Activated gamma-delta T cell (primary cell): ENCODE measurements at places on chromosomes 4 and X.

DNA sequence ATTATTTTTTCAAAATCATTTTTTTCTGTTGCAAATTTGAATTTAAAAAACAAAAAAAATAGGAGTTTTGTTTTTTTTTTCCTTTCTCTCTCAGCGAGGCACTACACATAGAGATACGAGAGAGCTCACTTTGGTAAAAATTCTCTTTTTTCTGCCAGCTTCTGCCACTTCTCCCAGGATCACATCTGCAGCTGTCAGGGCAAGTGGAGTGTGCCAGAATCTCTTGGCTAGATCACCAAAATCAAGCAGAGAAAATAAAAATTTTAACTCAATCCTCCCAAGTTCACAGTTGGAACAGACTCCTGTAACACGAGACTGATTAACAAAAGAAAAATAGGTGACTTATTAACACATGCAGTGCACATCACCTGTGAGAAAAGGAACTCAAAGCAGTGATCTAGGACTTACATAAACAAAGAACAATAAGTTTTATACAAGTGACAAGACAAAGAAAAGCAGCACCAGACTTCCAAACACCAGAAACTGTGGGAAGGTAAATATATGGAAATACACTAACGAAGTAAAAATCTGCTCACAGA is 213.2 kb upstream of the ZFP42 start:
- DNase-seq, result no peak

- no peak for DNase-seq
Observed at GRCh38 chrX:149571770-149572169, 15.5 kb downstream of the MAGEA9B start.

GRCh38 chr4:67250131-67250896 is 295.0 kb downstream of the CENPC start:
- DNase-seq, result no peak

DNA sequence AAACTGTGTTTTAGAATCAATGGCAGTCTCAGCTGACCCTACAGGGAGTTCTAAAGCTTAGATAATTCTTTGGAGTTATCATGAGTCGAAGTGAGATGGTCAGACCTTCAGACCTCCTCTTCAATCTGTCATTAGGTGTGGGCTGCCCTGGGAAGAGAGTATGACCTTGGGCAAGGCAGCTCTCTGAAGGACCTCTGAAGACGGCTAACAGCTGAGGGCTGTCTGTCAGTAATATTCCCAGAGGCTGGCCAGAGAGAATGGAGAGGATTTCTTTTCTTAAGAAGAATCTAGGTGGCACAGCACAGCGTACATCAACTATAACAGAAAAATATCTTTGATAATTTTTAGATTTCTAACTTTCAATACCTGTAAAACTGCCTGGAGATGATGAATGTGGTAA is 379.4 kb downstream of the ZNF674 start:
- no peak for DNase-seq

- no peak for DNase-seq
Observed at GRCh38 chr4:56026596-56026995, 77.9 kb downstream of the CEP135 start.

DNA sequence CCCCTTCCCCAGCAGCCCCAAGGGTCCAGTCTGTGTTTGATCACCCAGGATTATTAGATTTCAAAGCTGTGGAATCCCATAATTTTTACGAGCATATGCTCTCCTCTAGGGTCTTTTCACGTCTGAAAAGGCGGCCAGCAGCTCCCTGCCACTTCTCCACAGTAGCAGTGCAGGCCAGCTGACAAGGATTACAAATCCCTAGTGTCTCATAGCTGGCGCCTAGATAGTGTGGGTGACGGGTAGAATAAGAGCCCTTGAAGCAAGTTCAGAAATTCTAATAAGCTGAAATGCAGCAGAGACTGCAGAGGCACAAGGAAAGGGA is 79.4 kb downstream of the RLIM start:
- no peak for DNase-seq

DNA sequence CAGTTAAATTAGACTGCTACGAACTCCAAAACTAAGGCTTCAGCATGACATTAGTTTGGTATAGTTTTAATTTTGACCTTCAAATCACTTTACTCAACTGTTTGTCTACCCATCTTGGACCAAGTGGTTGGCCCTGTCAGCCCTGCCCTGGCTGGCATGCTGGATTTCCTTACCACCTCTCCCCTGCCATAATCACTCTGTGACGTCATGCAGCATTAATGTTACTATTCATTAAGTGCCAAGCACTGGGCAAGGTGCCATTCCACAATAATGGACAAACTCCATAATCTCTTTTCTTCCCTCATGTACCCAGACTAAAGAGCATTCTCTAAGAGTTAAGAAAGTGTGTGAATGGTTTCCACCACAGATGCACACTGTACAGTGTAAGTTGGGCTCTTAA is 277.0 kb upstream of the INTU start:
- DNase-seq, result no peak

DNA sequence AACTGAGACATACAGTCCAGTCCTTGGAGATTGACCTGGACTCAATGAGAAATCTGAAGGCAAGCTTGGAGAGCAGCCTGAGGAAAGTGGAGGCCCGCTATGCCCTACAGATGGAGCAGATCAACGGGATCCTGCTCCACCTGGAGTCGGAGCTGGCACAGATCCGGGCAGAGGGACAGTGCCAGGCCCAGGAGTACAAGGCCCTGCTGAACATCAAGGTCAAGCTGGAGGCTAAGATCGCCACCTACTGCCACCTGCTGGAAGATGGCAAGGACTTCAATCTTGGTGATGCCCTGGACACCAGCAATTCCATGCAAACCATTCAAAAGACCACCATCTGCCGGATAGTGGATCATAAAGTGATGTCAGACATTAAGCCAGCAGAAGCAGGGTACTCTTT is 20.4 kb upstream of the FRMPD3 start:
- no peak for DNase-seq

DNA sequence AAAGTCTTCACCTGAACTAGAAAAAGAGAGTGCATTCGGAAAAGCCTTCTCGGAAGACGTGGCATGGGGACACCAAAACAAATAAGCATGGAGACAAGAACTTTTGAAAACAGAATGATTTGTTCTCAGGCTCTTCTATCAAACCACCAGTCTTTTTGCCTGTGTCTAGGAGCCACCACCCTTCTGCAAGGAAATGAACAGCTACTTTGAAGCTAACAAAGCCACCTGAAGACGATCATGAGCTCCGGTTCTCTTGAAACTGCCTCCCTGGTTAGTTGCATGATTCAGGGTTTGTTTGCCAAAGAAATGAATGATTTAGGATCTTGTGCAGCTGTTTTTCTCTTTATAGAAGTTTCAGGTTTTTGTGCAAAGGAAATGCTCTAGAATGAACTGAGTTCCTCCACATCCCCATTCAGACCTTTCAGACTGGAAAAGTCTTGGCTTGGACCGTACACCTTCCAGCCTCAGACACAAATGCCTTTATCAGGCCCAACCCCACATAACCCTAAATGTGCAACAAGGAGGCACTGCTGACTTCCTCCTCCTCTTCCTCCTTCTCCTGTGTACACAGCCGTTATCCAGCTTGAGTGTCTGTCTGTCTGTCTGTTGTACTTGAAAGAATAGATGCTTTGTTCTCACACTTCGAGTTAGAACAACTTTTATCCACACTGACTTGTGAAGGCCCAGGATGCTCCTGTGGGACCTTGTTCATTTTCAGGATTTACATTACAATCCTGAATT is 334.8 kb upstream of the KLF3 start:
- no peak for DNase-seq

DNA sequence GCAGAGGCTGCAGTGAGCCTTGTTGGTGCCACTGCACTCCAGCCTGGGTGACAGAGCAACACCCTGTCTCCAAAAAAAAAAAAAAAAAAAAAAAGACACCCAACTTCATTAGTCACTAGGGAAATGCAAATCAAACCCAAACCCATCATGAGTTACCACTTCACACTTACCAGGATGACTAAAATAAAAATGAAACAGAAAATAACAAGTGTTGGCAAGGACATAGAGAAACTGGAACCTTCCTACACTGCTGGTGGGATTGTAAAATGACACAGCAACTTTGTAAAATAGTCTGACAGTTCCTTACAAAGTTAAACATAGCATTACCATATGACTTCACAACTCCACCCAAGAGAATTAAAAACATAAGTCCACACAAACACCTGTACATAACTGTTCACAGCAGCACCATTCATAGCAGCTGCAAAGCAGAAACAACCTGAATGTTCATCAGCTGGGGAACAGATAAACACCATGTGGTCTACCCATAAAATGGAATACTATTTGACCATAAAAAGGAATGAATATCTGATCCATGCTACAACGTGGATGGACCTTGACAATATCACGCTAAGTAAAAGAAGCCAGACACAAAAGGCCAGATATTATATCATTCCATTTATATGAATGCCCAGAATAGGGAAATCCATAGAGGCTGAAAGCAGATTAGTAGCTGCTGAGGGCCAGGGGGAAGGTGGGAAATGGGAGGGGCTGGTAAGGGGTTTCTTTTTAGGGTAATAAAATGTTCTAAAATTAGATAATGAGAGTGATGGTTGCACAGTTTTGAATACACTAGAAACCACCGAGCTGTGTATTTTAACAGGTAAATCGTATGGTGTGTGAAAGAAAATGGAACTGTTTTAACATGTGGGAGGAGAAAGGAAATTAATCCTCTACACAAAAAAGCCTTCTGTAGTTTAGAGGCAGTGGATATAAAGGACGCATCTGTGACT is 18.3 kb downstream of the CD99L2 start:
- DNase-seq, result no peak

DNA sequence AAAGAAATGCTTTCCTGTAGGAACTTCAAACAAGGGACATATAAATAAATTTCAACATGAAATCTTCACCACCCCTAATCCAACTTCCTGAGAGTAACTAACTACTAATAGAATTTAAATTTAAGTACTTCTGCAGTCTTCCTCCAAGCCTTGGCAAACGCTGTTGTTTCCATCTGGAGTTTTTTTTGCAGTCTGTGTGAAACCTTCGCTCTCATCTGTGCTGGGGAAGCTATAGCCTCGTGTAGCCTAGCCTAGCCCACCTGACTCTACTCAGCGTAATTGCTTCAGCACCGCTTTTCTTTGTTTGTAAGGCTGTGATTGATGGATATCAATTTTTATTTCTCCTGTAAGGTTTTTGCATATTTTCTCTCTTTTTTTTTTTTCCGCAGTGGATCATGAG is 30.9 kb downstream of the STOX2 start:
- DNase-seq, result no peak

DNA sequence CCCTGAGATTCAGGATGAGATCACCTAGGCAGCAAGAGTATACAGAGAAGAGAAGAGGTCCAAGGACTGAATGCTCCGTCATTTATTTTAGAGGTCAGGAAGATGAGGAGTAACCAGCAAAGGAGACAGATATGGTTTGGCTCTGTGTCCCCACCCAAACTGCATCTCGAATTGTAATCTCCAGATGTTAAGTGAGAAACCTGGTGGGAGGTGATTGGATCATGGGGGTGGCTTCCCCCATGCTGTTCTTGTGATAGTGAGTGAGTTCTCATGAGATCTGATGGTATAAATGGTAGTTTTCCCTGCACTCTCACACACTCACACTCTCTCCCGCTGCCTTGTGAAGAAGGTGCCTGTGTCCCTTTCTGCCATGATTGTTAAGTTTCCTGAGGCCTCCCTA is 60.8 kb downstream of the MID1IP1 start:
- no peak for DNase-seq

DNA sequence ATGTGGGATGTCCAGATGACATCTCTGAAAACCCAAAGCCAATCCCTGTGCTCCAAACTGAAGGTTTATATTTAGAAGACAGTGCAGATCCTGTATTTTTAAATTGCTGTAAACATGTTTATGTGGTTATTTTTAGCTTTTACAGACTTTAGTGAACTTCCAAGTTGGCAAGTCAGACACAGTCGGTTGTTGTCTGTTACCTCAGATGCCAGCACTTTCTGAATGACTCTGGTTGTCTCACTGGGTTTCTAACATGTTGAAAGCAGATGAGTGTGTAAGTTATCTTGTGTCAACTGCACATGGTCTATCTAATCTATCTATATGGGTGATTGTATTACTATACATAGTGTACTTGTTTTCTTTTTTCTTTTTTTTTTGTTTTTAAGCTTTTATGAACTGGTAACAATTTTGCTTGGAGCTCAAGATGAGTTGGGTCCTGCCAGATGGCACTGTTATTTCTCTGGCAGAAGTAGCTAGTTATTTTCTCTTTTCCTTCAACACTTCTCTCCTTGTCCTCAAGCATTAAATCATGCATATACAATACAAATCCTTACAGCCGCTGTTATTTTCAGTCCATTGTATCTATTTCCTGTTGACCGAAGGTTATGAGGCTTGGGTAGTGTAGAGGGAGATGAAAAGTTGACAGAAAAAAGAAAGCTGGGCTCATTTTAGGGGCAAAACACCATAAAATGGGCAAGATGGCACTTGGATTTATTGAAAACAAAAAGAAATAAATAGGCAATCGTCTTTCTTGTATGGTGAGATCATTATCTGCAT is 66.3 kb downstream of the GAB1 start:
- DNase-seq, result no peak
